ENCODE measurements at places on chromosomes 2 and 18. TPM values are rescaled to one million over a fixed set of nuclear protein-coding genes. Genes with fewer than 3 reads are reported as not detected.

Gene SATB2
- total RNA-seq, result 22.2 TPM

Gene CLEC4F
- total RNA-seq, result not detected

Gene NEU2
- not detected for total RNA-seq

Gene DYSF
- 2.0 TPM for total RNA-seq

Gene HOXD4
- total RNA-seq, result not detected

Gene KLHL30
- 0.27 TPM for total RNA-seq

Gene FSHR
- total RNA-seq, result not detected

Gene AQP12A
- not detected for total RNA-seq

Gene ATOH8
- total RNA-seq, result 1.2 TPM

Gene GPR55
- total RNA-seq, result not detected

Gene KIAA2012
- not detected for total RNA-seq

Gene POTEI
- total RNA-seq, result not detected

Gene FER1L5
- not detected for total RNA-seq

Gene DTNA
- total RNA-seq, result not detected

Gene ATAD2B
- 19.6 TPM for total RNA-seq

Gene SGPP2
- 47.4 TPM for total RNA-seq

Gene ALLC
- total RNA-seq, result not detected

Gene ACVR2A
- 11.9 TPM for total RNA-seq

Gene ANKRD30BL
- total RNA-seq, result not detected

Data from MCF 10A (cell line).